ENCODE measurements at places on chromosomes 1 and 21.

- no peak for DNase-seq
Observed at GRCh38 chr21:44931501-44932407, 8.1 kb upstream of the SLX9 start.

- DNase-seq: no peak
Observed at GRCh38 chr1:228891272-228892034, 156.2 kb downstream of the RHOU start.

DNA sequence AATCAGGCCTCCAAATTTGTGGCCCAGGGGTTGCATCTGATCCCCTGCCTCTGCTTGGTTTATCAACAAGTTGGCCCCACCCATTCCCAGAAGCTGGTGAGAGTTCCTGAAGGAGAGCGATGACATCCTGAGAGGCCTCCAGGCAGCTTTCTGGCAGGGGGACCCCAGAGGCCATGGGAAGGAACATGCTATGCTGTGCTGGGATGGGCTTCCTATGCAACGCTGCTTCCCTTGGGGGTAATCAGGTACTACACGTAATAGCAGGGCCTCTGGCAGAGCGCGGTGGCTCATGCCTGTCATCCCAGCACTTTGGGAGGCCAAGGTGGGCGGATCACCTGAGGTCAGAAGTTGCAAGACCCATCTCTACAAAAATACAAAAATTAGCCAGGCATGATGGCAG is 8.4 kb upstream of the MTF1 start:
- DNase-seq: no peak

DNA sequence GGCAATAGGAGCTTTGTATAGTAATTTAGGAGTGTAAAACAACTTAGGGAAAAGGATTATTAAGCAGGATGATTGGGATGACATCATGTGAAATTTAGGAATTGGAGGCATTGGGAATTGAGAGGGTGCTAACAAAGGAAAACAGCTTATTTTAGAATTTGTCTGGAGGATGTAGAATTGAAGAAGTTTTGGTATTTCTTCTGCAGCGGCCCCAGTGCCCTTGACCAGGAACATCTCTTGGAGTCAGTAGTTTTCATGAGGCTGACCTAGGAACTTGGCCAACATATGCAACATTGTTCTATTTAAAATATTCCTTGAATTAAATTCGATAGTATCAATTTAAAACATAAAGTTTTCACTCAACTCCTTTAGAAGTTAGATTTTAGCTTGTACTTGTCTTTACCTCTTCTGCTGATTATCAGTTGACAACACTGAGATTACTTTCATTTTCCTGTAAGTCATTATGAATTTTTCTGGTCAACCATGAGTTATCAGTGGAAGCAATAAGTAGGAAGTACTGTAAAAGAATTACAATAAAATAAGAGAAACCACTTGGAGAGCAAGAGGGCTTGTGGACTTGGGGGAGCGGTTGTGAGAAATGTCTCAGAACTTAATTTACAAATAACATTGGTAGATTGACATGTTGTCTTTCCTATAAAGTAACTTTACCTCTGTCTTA is 52.8 kb downstream of the DYRK1A start:
- DNase-seq: no peak

- no peak for DNase-seq
Observed at GRCh38 chr1:182328591-182328990, 63.0 kb downstream of the GLUL start.

DNA sequence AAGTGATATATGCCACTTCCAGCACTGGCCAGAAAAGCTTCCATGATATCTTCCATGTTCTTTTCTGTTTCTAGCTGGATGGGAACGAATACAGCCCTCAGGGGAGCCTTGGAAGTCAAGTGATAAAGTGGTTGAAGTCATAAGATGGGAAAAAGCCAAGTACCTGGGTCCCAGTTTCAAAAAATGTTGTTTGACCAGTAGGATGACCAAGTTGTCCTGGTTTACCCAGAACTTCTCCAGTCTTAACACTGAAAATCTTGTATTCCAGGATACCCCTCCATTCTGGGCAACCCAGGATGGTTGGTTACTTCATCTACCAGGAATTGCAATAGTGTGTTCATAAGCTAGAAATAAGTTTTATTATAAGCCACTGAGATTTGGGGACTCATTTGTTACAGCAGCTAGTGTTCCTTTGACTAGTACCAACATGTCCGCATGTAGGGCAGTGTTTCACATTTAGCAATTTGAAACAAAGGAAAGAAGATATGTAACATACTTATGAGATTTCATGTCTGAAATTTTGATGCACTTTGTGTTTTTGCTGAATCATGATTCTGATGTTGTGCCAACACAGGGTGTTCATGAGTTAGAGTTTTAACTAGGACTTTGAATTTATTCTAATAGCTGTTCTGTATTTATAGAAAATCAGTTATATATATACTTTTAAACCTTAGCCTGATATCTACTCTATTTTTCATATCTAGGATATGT is 139.9 kb downstream of the TPR start:
- peak; percentile 38 for DNase-seq

DNA sequence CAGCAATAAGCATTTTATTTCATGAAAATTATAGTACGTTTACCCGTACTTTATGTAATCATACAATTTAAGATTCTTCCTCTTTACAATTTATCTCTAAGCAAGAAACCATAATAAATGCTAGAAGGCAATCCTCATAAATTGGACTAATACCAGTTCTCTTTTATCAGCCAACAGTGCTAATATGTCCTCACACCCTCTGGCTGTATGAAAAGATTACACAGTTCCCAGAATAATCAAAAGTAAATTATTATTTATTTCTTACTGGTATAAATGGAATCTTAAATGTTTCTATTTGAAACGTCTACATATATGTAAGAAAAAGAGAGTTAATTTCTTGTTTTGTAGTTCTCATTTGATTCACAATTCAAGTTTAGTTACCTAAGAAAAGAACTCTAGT is 3.1 kb upstream of the CDKN2C start:
- DNase-seq: no peak

Data from epithelial cell of esophagus (primary cell).